Cortex of kidney (tissue), 1 donor: ENCODE measurements at places on chromosomes 2 and 18.

DNA sequence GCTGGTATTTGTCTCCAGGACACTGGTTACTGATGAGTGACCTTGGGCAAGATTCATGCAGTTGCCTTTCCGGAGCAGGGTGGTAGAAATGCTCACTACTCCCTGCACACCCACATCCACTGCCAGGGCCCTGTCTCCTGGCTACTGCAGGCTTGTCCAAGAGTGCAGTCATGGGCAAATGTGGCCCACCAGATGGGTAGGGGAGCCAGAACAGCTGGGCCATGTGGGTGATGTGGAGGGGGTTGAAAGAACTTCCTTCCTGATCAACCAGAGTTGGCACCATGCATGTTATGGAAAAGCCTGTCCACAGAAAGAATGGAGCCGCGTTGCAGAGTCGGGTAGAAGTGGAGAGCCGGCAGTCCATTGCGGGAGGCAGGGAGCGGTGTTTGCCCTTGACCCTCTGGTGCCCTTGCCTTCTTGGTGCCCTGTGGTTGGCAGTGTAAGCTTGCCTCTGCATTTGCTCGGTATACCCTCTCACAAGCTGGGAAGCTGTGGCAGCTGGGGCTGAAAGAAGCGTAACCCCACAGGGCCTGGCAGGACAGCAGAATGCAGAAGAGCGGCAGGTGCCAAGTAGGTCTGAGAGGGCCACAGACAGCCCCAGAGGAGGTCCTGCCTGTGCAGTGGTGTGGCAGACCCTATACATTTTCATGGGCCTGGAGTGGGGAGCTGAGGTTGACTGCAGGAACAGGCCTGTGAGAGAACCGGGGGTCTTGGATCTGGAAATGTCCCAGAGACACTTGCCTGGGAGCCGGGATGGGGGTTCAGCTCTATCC lies 253.2 kb downstream of the TFCP2L1 start:
- DNase-seq: no peak

DNA sequence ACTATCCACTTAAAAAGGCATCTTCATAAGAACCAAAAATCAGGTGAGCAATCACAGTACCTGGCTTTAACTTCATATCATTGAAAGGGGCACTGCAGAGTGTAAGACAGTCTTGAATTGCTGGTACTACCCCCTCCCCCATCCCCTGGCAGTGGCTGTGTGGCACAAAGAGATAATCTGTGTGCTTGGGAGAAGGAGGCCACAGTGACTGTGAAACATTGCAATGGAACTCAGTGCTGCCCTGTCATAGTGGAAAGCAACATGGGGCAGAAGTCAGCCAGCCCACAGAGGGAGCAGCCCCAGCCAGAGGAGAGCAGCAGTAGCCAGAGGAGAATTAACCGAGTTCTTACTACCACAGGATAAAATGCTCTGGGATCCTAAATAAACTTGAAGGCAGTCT lies 45.3 kb upstream of the UGP2 start:
- DNase-seq: no peak

- no peak for DNase-seq
Observed at GRCh38 chr2:143431316-143431715, 302.1 kb downstream of the ARHGAP15 start.

DNA sequence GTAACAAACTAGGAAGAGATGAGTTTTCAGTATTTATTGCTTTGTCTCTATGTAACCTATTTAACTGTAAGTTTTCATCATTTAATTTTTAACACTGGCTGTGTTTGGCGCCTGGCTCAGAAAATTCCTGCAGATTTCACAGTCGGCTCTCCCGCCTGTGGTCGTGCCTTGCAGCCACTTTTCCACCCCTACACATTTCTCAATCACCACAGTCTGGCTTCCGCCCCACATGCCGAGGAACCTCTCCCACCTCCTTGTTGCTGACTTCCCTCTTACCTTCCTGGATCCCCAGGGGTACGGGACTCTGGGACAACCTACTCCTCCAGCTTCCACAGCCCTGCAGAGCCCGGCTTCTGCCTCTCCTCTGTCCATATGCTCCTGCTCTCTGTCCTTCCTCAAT lies 41.6 kb upstream of the MGAT4A start:
- no peak for DNase-seq

GRCh38 chr18:35413163-35413511 lies 36.0 kb upstream of the ZNF396 start:
- DNase-seq: no peak

GRCh38 chr18:22219568-22220355 lies 50.4 kb downstream of the GATA6 start:
- no peak for DNase-seq
